ENCODE measurements at places on chromosomes 16 and 17.
A peak's percentile ranks its signal among the peaks of the same experiment; 100 is the strongest.

DNA sequence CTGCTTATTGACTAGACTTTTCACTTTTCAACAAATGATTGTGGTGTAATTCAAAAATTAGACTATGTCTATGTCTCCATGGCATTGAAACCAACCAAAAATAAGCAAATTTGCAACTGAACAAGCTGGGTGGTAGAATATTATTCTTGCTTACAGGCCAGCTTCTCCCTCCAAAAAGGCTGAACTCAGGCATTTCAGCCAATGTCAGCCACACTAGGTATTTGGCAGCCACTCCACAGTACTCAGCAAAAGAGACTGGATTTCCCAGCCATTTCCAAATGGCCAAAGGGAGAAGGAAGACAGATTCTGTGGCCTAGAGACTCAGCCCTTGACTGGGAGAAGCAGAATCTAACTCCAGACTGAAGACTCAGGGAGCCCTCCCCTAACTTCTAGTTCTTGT, 121.8 kb upstream of the IRX5 start:
- DNase-seq = no peak

DNA sequence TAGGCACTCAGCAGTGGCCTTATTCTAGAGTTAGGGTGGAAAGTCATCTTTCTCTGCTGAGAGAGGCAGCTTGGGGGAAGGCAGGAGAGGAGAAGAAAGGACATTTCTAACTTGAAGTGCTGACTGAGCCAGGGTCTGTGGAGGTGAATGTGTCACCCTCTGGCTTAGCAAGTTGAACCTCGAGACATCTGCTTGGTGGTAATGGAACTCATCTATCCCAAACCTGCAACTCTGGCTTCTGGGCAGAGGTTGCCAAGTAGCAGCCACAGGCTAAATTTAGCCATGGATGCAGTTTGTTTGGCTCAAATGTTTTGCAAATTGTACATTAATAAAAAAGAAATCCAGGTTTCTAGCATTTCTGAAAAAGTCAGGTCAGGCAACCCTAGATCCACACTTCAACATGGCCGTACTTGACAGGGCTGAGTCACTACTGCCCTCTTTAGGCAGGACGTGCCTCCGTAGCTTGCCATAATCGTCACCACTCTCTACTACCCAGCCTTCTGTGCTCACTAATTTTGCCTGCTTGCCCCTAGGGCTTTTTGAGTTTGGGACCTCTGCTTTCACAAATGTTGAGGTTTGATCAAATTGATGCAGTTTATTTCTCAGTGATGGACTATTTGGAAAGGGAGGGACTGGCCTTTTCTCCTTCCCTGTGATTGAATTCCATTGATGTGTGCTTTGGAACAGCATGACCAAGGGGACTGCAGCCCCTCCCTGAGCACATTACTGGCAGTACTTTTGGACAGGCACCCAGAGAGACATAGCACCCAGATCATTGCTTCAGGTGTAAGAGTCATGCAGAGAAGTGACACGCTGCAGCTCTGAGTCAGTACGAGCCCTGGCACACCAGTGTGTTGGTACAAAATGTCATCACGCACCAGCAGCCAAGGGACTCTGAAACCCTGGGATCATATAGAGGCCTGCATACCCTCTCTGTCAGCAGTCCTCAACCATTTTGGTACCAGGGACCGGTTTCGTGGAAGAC, 5.2 kb downstream of the CDH13 start:
- DNase-seq = no peak

- no peak for DNase-seq
These were observed 1.0 kb downstream of the LITAF start for GRCh38 chr16:11585460-11586377.

DNA sequence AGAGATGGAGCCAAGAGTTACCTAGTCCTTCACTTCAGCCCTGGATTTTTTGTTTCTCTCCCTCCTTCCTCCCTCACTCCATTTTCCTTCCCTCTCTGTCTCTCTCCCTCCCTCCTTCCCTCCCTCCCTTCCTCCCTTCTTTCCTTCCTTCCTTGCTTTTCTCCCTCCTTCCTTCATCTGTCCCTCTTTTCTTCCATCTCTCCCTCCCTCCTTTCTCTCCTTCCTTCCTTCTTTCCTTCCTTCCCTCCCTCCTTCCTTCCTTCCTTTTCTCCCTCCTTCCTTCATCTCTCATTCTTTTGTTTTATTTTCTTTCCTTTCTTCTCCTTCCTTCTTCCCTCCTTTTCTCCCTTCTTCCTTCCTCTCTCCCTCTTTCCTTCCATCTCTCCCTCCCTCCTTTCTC, 283.5 kb downstream of the MAF start:
- DNase-seq = no peak

- no peak for DNase-seq
These were observed 9.5 kb upstream of the KRT19 start for GRCh38 chr17:41537614-41537954.

DNA sequence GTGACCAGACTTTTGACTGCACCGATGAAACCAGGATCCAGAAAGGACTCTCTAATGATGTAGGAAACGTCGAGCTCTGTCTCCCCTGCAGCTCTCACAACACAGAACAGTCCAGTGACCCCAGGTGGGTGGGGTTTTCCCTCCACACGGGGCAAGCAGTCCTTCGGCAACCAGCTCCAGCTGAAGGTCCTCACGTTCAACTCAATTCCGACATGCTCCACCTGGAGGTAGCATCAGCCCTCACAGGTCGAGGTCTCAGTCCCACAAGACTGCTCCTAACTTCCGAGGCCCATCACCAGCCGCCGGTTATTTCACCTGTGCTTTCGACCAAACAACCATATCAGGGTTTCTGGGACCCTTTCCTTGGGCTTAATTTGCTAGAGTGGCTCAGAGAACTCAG, 28.2 kb downstream of the ITGAE start:
- DNase-seq = no peak

- no peak for DNase-seq
These were observed 16.1 kb downstream of the CCR7 start for GRCh38 chr17:40548982-40549685.

GRCh38 chr17:34997355-34997862, 17.1 kb downstream of the LIG3 start:
- DNase-seq = peak; percentile 88

DNA sequence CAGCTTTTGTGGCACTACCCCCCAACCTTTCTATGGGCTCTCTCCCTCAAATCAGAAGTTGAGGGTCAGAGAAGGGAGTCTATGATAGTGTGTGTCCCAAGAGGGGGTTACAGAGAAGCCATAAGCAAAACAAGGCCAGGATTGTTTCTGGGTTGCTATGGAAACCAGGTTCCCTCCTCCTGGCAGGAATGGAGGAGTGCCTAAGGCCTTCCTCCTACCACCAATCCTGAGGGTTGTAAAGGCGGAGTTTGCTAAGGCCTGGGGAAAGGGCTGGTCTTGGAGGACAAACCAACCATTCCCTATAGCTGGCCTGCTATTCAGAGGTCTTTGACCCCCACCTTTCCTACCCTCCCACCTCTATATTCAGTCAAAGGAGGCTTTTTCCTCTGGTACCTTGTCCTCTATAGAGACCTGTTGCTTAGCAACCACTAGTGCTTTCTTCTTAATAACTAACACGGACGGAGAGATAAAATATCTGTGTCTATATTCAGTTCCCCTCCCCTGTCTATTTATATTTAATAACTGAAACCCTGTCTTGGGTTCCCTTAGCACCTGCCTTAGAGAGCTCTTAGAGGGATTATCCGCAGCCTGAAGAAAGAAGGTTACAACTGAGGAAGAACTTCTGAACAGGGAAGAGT, 43.4 kb downstream of the NEUROD2 start:
- DNase-seq = peak; percentile 50

- no peak for DNase-seq
These were observed 35.2 kb downstream of the SRL start for GRCh38 chr16:4206680-4207079.

- DNase-seq = no peak
These were observed 313.0 kb downstream of the SEC14L1 start for GRCh38 chr17:77453613-77454241.

DNA sequence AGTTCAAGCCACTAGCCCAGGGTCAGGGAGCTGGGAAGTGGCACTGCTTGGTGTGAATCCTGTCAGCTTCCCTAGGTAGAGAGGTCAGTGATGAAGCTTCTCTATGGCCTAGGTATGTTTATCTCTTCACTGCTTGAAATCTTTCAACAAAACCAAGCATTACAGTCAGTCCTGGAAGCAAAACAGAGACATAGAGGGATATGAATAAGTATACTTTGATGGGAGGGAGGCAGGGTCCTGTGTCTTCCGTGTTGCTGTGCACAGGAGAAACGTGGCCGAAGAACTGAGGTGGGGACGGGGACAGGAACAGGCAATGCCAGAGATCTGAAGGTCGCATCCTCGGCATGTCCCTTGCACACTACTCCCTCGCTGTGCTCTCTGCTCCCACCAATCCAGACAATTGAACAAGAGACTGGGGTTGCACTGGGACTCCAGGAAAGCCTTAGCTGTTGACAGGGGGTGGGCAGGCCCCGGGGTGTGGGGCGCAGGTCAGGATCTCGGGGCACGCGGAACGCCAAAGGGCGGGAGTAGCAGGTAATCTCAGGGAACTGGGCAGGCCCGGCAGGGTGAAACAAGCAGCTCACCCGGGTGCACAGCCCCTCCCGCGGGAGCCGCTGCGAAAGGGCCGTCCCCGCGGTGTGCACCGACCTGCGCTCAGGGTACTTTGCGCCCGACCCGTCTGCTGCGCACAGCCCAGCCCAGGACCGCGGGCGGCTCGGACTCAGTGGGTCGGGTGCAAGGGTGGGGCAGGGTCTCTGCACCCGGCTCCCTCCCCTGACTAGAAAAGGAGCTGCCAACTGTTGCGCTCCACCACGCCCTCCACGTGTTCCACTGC, at the start of gene MT1H:
TSS of gene MT1H (plus strand) at position 810 of the 835 bp plus-strand sequence. CDS start 71 bp downstream, outside the sequence.
- peak; percentile 18 for DNase-seq

GRCh38 chr17:73455050-73455687, 143.4 kb upstream of the CDC42EP4 start:
- peak; percentile 66 for DNase-seq

- DNase-seq = no peak
These were observed 75.8 kb downstream of the ADAMTS18 start for GRCh38 chr16:77359065-77359502.

GRCh38 chr17:6686026-6686425, 27.1 kb downstream of the SLC13A5 start:
- no peak for DNase-seq

GRCh38 chr17:63113167-63113566, 147.1 kb downstream of the TANC2 start:
- DNase-seq = peak; percentile 9

GRCh38 chr17:45132572-45133463, 503 bp upstream of the PLCD3 start:
- DNase-seq = peak; percentile 89

- no peak for DNase-seq
These were observed 154.8 kb upstream of the WSCD1 start for GRCh38 chr17:5915337-5915736.

Data from tongue (tissue), 3 donors.